ENCODE measurements at places on chromosomes 12 and 14.

- no peak for DNase-seq
Observed at GRCh38 chr12:497501-498160, 37.9 kb downstream of the B4GALNT3 start.

DNA sequence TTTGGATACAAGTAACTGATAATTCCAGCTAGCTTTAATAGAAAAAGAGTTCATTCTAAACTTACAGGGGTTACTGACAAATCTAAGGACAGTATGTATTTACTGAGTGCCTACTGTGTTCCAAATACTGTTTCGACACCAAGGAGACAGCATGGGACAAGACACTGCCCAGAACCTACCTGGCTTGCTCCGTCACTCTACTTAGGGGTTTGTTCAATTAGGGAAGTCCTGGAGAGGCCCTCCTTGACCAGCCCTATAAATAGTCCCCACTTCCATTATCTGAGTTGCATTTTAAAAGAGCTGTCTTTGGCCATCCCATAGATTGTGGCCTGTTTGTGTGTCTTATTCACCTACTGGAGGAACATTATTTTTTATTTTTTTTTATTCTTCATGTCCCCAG lies 129.5 kb upstream of the ATF1 start:
- no peak for DNase-seq

DNA sequence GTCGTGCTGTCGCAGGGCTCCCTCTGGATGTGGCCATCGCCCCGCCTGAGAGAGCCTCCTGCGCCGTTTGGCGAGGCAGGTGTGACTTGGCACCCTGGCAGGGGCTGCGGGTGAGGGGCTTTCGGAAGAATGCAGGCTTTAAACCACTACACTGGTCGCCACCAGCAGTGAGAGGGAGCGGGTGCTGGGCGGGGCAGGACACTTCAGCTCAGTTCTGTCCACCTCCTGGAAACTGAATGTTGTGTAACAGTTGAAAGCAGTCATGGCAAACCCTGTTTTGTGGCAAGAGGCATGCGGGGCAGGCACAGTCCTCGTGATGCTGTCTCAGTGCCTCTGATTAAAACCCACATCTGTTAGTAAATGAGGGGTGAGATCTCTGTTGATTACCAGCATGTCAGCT lies 55.9 kb downstream of the AACS start:
- no peak for DNase-seq

DNA sequence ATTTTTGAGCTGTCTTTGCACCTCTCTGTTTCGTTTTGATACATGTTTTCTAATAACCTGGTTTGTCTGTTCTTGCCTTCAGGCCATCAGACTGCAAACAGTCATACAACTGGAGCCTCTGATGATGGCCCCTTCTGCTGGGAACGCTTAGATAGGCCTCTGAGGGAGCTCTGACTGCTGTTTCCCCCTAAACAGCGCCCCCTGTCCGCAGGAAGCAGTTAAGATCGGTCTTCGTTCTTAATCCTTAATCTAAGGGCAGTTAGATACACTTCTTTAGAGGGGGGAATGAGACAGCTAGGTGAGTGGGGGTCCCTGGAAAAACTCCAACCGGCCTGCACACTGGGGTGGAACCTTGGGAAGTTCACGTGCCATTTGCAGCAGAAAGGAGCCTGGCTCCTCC lies 1338.8 kb upstream of the SEL1L start:
- DNase-seq: no peak

GRCh38 chr14:100237735-100238418 lies 1.1 kb upstream of the YY1 start:
- DNase-seq: no peak

DNA sequence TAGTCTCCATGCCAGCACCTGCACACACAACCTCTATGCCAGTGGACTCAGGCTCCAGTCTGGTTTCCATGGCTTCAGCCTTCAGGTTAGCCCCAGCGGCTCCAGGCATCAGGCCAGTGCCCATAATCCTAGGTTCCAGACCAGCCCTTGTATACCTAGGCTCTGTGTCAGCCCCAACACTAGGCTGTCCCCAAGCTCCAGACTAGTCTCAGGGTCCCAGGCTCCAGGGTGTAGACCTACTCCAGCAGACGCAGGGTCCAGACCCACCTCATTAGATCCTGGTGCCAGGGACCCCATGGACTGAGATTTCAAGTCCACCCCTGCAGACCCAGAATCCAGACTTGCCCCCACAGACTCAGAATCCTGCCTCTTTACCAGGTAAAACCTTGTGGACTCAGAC lies 275.9 kb downstream of the SLC16A7 start:
- no peak for DNase-seq

DNA sequence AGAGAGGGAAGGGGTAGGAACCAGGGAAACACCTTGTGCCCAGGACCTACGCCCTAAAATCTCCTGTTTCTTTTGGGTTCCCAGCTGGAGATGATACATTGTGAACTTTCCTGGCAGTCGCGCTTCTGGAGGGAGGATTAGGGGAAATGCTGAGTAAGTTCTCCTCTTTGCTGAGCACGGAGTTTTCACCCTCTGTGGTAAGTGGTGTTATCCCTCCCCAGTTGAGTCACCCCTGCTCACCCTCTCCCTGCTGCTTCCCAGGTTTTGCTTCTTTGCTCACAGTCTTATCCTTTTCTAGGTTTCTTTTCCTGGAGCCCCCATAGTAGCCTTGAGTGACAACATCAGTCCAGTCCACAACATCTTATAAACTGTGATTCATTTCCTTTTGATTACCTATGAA lies 789.1 kb downstream of the TMEM121 start:
- DNase-seq: no peak

DNA sequence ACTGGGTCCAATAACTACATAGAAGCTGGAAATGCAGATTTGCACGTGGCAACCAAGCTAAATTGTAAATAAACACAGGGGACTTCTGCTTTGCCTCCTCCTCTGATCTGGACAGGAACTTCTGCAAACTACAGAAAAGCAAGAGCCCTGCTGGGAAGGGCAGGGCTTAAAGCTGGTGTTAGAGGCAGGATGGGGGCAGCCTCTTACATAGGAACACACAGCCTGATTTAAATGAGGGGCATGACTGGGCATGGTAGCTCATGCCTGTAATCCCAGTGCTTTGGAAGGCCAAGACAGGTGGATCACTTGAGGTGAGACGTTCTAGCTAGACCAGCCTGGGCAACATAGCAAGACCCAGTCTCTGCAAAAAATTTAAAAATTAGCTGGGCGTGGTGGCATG lies 46.7 kb downstream of the ERH start:
- no peak for DNase-seq

- DNase-seq: no peak
Observed at GRCh38 chr12:24840046-24840800, 108.7 kb downstream of the BCAT1 start.

GRCh38 chr12:130423991-130424857 lies 86.5 kb downstream of the PIWIL1 start:
- DNase-seq: no peak

- no peak for DNase-seq
Observed at GRCh38 chr14:103093856-103094405, 594 bp upstream of the EXOC3L4 start.

GRCh38 chr14:74936151-74936550 lies 13.1 kb upstream of the RPS6KL1 start:
- no peak for DNase-seq

GRCh38 chr12:13918897-13919296 lies 62.5 kb downstream of the GRIN2B start:
- DNase-seq: no peak

GRCh38 chr14:55062517-55063351 lies 11.3 kb downstream of the MAPK1IP1L start:
- DNase-seq: no peak

DNA sequence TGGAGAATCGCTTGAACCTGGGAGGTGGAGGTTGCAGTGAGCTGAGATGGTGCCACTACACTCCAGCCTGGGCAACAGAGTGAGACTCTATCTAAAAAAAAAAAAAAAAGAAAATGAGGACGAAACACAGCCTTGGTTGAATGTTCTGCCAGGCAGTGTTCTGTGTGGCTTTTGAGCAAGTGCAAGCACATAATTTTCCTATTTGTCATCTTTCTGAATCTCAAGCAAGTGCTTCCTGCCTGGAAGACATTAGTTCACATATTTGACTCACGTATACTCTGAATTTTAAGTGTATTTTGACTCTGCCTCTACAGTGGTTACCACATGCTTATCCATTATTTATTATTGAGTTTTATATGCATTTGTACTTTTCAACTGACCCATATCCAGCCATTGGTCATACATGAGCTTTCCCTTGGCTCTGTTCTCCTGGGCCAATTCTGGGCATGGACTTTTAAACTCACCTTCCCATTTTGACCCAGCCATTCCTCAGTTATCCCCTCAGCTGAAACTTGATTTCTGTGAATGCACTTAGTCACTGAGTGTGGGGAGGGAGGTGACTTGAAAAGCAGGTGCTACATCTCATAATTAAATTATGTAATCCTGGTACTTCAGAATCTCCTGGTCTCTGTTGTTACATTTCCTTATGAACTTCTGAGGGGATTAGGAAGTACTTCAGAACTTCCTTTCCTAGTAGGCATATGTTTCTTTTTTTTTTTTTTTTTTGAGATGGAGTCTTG lies 8.1 kb downstream of the OR10G2 start:
- no peak for DNase-seq

GRCh38 chr14:71050227-71050823 lies 143.1 kb downstream of the PCNX1 start:
- no peak for DNase-seq

GRCh38 chr14:32531942-32532515 lies 202.9 kb downstream of the AKAP6 start:
- DNase-seq: no peak

- DNase-seq: no peak
Observed at GRCh38 chr12:132507656-132508490, 17.9 kb downstream of the FBRSL1 start.

DNA sequence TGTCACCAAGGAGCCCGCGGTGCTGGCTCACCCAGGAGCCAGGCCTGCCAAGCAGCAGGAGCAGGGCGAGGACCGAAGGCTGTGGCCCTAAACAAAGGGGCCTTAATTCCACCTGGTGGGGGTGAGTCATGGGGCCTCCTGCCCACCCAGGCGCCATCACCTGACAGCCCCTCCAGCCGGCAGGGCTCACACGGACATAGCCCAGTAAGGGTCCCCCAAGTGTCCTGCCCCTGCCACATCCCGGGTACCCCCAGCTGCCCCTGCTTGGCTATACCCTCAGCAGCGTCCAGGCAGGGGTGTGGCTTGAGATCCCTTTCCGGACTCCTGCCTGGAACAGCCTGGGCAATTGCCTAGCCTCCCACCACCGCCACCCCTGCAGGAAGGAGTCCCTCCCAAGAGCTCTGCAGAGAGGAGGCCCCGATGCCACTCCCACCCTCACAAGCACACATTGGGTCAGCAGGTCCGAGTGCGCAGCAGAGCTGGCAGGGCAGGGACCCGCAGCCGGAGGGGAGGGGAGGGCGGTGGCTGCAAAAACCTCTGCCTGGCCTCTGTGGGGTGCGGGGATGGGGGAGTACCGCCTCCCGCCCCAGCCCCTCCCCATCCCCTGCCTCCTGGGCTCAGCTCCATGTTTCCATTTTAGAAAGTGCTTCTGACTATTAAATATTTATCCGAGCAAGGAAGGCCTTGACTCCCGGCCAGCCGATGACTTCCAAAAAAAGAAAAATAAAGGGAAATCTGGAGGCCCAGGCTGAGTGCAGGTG lies 4.6 kb downstream of the AHNAK2 start:
- DNase-seq: no peak

GRCh38 chr14:100223332-100224201 lies 15.4 kb upstream of the YY1 start:
- DNase-seq: no peak

- no peak for DNase-seq
Observed at GRCh38 chr14:67837011-67837624, 17.5 kb downstream of the RAD51B start.

GRCh38 chr12:49375406-49375805 lies 8.1 kb downstream of the SPATS2 start:
- no peak for DNase-seq

DNA sequence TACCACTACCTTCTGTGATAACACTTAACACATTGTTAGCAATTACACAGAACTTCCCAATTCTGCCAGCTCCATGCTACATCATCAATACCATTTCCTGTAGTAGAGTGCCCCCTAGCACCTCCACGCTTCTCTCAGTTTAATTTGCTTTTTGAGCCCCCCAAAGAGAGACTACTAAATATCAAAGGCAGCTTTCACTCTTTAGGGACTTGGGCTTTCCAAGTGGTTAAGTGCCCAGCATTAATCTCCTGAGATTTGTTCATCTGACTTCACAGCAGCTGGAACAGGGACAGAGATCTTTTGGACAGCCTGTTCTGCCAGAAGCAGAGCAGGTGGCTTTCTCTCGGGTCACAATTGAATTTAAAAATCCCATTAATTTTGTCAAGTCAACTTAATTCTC lies 954.9 kb downstream of the DIO2 start:
- no peak for DNase-seq

DNA sequence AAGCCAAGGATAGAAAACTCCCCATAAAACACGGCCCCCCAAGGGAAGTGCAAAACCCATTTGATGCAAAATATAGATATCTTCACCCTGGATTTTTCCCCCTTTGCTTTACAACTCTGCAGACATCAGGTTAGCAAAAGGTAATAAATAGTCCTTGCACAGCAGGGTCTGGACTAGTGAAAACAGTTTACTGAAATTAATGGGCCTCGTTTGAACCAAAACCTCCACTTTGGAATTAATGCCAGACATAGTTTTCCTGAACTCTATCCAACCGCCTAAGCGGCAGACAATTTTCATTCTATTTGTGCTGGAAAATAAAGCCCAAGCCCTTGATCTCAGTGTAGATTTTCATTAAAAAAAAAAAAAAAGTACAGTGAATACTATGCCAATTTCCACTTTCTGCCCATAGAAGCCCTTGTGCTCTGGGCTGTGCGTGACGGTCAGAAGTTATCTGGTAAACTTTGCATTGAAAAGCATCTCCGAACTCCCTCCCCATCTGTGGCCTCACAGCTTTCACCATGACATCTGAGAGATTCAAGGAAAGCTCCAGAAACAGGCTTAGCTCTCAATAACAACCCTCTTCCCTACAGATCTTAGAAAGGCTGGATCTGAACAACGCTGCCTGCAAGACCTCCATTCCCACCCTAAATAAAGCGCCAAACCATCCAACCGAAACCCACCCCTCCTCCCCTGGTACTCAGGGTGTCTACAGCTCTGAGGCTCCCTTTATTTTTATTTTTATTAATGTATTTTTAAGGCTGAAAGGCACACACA lies 11.0 kb upstream of the IRF2BPL start:
- no peak for DNase-seq

Data from stimulated activated CD4-positive, alpha-beta T cell treated with anti-CD3 and anti-CD28 coated beads, Interleukin-15, amount 100 ng/mL, for 1 hour (primary cell).